Muscle of leg (tissue), 16 donors: ENCODE measurements at places on chromosomes 16 and 17.

GRCh38 chr16:48420437-48420836, 35.2 kb upstream of the SIAH1 start:
- no peak for DNase-seq
- H3K27me3 ChIP-seq = no peaks in the 10 kb centered on the region
- no peaks in the 10 kb centered on the region for H3K4me1 ChIP-seq
- H3K4me3 ChIP-seq = no peak overlapping the region

DNA sequence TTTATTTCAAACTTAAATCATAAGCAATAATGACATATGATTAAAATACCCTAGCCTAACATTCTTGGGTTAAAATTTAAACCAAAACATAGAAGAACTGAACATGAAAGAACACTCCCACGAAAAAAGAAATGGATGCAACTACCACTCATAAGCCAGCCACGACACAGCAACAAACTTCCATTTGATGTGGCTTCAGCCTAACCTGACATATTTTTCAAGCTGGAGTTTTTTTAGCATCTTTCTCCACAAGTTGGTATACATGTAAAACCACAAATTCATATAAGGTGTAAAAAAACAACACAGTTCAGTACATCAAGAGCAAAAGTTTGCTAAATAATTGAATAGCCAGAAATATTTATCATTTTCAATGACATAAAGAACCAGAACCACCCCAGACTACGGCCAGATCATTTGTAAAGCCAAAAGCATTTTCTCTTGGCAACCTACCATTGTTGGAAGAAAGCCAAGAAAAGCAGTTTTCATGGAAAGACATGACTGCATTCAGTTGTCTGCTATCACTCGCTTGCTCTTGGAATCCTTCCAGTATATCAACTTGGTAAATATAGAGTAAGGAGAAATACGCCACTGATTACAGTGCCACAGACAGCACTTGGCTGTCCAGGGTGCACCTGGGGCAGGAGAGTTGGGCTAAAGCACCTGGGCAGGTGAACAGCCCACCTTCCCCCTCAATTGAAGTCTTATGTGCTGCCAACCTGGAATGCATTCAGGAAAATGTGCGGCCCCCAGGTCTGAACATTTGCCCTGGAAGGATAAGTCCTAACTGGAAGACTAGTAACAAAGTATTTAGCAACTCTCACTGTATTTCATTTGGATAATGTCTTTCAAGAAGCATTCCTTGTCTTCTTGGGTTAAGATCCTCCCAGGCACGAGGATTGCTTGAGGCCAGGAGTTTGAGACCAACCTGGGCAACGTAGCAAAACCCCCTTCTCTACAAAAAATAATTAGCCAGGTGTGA, 60.5 kb downstream of the CREBBP start:
- peaks cover 29% of the 10 kb centered on the region for H3K4me1 ChIP-seq
- no peak overlapping the region for H3K4me3 ChIP-seq
- peak overlapping the region; percentile 65 for H3K27ac ChIP-seq
- peak; percentile 90 for DNase-seq
- no peaks in the 10 kb centered on the region for H3K27me3 ChIP-seq

DNA sequence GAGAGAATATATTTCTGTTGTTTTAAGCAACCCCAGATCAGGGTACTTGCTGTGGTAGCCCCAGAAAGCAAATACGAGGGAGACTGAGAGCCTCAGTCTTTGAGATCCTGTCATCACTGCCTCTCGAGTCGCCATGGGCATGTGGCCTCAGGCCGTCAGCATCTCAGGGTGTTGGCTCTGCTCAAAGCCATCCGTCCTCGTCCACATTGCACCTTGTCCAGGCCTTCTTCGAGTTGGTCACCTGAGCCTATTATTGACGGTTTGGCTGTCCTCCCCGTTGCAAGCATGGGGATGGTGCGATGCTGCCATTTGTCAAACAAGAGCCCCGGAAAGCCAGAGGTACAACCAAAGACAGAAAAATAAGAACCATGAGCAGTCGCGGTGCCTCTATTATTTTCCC, 136.9 kb downstream of the IRF8 start:
- no peaks in the 10 kb centered on the region for H3K36me3 ChIP-seq
- no peak overlapping the region for H3K4me3 ChIP-seq
- H3K27ac ChIP-seq = no peak overlapping the region
- peaks cover 51% of the 10 kb centered on the region for H3K27me3 ChIP-seq
- no peak for DNase-seq

DNA sequence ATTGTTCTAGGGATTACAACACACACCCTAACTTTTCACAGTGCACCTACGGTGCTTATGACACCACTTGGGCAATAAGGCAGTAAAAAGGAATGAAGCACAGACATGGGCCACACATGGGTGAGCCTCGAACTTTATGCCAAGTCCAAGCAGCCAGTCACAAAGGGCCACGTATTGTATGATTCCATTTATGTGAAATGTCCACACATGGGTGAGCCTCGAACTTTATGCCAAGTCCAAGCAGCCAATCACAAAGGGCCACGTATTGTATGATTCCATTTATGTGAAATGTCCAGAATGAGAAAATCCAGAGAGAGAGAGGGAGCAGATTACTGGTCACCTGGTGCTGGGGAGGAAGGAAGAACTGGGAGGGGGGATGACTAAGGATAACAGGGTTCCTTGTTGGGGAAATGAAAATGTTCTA, 22.2 kb downstream of the RMI2 start:
- peaks cover 3% of the 10 kb centered on the region for H3K4me1 ChIP-seq
- no peak overlapping the region for H3K4me3 ChIP-seq
- no peaks in the 10 kb centered on the region for H3K27me3 ChIP-seq
- H3K27ac ChIP-seq = no peak overlapping the region
- no peak for DNase-seq

DNA sequence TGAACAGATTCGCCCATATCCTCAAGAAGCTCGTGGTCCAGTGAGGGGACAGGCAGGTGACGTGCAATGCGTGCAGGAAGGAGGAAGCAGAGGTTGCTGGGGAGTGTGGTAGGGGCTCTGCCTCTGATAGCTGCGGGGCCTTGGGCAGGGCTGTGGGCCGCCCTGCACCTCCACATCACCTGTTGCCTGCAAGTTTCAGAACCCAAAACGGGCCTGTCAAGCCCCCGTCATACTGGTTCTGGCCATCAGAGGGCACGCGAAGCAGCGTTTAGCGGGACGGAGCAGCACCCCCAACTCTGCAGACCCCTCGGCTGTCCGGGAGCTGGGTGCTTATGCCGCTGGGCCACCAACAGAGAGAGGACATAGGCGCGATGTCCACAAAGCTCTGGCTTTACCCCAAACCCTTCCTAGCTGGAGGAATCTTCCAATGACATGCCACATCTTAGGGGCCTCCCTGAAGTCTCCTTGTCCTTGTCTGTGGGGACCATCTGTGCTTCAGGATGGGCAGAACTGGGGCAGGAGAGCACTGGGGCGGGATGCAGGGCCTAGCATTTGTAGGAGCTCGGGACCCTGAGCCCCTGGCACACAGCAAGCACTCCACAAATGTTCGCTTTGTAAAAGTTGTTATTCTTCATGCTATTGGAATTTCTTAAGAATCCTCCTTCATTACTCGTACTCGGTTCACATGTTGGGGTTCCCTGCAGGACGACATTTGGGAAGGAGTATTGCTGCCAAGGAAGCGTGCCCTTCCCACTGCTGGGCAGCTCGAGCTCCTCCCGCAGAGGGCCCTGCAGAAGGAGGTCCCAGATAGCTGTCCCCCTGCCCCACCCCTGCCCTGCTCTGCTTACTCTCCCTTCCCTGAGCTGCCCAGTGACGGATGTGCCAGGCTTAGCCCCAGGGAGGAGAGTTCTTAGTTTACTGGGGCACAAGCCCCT, 64.3 kb downstream of the CNGB1 start:
- no peak for DNase-seq
- H3K4me1 ChIP-seq = peaks cover 10% of the 10 kb centered on the region
- peaks cover 14% of the 10 kb centered on the region for H3K27me3 ChIP-seq
- no peak overlapping the region for H3K27ac ChIP-seq
- H3K36me3 ChIP-seq = no peaks in the 10 kb centered on the region

DNA sequence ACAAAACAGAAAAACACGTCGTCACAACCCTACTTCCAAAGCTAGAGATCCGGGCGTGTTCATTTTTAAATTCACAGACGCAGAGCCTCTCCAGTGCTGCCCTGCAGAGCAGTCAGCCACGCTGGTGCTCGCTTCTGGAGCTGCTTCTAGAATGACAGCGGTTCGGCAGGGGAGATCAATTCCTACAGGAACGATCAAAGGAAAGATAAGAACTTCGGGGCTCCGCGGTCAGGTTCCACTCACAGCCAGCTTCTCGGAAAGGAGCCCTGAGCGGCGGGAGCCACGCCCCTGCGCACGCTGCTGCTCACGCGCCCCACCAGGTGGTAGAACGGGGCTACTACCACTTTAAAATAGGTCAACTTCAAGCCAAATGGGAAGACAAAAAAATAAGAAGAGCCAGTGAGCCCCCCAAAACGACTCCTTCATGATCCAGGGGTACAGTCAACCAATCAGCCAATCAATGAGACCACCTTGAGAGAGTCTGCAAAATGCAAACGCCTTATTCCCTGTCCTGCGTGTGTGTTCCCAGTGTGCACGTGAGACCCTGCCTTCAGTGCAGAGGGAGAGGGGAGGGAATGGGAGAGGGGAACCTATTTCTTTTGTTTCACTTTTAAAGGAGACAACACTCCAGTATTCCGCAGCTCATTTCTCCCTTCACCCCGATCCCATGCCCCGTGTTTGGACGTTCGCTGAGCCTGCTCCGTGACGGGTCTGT, 209.7 kb downstream of the RBFOX3 start:
- H3K4me3 ChIP-seq = peak overlapping the region; percentile 17
- no peak overlapping the region for H3K27ac ChIP-seq
- peaks cover 9% of the 10 kb centered on the region for H3K4me1 ChIP-seq
- H3K36me3 ChIP-seq = no peaks in the 10 kb centered on the region
- peak; percentile 75 for DNase-seq

GRCh38 chr17:17503566-17504130, 7.5 kb upstream of the RASD1 start:
- DNase-seq = peak; percentile 93
- H3K27ac ChIP-seq = peak overlapping the region; percentile 42

DNA sequence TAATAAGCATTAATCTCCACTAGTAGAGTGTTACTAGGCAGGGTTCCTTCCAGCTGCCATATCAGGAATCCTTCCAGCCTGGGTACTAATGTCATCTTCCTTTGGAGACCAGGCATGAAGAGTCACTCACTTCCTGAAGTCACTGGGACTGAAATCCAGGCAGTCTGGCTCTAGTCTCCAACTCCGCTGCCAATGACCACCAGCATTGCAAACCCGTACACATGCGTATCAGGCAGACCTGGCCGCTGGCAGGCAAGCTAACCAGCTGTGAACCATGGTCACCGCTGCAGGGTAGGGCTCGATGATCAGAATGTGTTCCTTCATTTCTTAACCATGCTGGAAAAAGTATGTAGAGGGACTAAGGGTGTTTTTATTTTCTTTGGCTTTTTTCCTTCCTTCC, 255.5 kb downstream of the CDH13 start:
- H3K36me3 ChIP-seq = no peaks in the 10 kb centered on the region
- H3K27ac ChIP-seq = no peak overlapping the region
- H3K27me3 ChIP-seq = no peaks in the 10 kb centered on the region
- no peak overlapping the region for H3K4me3 ChIP-seq

DNA sequence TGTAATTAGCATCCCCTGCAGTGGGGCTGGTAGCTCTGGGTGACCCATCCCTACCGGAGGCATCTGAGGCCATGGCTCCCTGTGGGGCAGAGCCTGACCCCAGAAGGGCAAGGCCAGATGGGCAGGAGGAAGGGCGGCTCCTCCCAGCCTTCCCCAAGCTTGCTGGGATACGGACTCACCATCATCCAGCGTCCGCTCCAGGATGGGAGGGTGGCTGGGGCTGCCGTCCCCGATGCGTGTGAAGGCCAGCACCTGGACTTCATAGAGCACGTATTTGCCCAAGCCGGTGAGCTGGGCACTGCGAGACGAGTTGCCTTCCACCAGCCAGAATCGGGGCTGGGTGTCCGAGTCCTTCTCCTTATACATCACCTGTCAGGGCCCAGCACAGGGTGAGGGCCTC, 81.6 kb upstream of the CDC42EP4 start:
- no peak for DNase-seq
- no peak overlapping the region for H3K27ac ChIP-seq
- no peak overlapping the region for H3K4me3 ChIP-seq
- no peaks in the 10 kb centered on the region for H3K27me3 ChIP-seq
- peaks cover 6% of the 10 kb centered on the region for H3K4me1 ChIP-seq

DNA sequence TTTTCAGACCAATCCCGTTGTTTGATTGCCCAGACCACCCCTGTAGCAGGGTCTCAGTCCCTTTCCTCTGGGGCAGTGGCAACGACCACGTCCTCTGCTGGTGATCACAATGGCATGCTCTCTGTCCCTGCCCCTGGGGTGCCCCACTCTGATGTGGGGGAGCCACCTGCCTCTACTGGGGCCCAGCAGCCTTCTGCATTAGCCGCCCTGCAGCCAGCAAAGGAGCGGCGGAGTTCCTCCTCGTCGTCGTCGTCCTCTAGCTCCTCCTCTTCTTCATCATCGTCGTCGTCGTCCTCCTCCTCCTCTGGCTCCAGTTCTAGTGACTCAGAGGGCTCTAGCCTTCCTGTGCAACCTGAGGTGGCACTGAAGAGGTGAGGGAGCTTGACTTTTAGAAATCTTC, 9.2 kb downstream of the ELOB start:
- no peaks in the 10 kb centered on the region for H3K27me3 ChIP-seq
- peaks cover 23% of the 10 kb centered on the region for H3K4me1 ChIP-seq
- H3K36me3 ChIP-seq = peaks cover 96% of the 10 kb centered on the region

GRCh38 chr17:1936766-1937165, 88.4 kb downstream of the RTN4RL1 start:
- no peaks in the 10 kb centered on the region for H3K36me3 ChIP-seq
- no peak overlapping the region for H3K4me3 ChIP-seq
- no peak overlapping the region for H3K27ac ChIP-seq
- no peak for DNase-seq
- H3K4me1 ChIP-seq = peaks cover 57% of the 10 kb centered on the region
- peaks cover 5% of the 10 kb centered on the region for H3K27me3 ChIP-seq

- no peak overlapping the region for H3K4me3 ChIP-seq
- H3K36me3 ChIP-seq = no peaks in the 10 kb centered on the region
- H3K4me1 ChIP-seq = no peaks in the 10 kb centered on the region
- H3K27ac ChIP-seq = no peak overlapping the region
Measured at GRCh38 chr16:54620197-54620596, 310.5 kb upstream of the IRX5 start.

DNA sequence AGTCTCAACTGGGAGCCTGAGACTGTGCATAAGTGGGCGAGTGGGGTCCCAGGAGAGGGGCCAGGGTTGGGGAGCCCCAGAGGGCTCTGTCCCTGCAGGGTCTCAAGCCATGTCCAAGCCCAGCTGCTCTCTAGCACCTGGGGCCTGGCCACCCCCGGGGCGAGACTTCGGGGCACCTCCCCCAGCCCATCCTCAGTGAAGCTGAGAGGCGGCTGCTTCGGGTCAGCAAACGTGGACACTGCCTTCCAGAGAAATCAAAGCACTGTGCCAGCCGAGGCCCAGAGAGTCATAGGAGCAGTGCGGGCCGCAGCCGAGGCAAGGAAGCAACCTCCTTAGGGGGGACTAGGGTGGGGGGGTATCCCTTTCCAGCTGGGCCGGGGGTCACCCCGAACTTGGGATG, 77.5 kb downstream of the ENGASE start:
- H3K4me1 ChIP-seq = no peaks in the 10 kb centered on the region
- H3K36me3 ChIP-seq = no peaks in the 10 kb centered on the region
- peaks cover 18% of the 10 kb centered on the region for H3K27me3 ChIP-seq
- no peak overlapping the region for H3K27ac ChIP-seq
- DNase-seq = no peak

GRCh38 chr17:77256710-77257109, 115.9 kb downstream of the SEC14L1 start:
- no peak overlapping the region for H3K27ac ChIP-seq
- peaks cover 3% of the 10 kb centered on the region for H3K27me3 ChIP-seq

GRCh38 chr16:64705443-64705842, 416.4 kb downstream of the CDH11 start:
- no peak overlapping the region for H3K27ac ChIP-seq
- no peak overlapping the region for H3K4me3 ChIP-seq
- no peaks in the 10 kb centered on the region for H3K27me3 ChIP-seq
- H3K4me1 ChIP-seq = no peaks in the 10 kb centered on the region
